ENCODE measurements at places on chromosomes 5 and 9. TPM values are rescaled to one million over a fixed set of nuclear protein-coding genes. Genes with fewer than 3 reads are reported as not detected.

- no peak for DNase-seq
Observed at GRCh38 chr5:1027631-1028441, 19.2 kb downstream of the NKD2 start.

DNA sequence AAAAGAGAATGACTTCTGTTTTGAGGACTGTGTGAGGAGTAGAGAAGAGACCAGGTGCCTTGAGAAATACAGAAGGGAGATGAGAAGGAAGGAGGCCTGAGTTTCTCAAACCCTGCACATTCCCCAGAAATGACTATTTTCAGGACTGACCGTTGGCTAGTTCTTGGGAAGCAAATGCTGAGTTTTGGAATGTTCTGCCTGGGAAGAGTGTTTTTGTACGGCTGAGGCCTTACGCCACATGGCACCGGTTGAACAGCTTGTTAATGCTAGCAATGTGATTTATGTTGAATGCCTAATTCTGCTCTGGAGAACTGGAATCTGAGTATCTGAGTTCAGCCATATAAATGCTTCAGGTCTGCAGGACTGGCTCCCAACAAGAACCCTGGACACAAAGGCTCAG is 152.7 kb upstream of the ADAMTS16 start:
- no peak for DNase-seq

- peak; percentile 79 for DNase-seq
Observed at GRCh38 chr9:121992571-121993212, 100.4 kb downstream of the TTLL11 start.

- no peak for DNase-seq
Observed at GRCh38 chr5:172849606-172850453, 15.8 kb downstream of the ERGIC1 start.

DNA sequence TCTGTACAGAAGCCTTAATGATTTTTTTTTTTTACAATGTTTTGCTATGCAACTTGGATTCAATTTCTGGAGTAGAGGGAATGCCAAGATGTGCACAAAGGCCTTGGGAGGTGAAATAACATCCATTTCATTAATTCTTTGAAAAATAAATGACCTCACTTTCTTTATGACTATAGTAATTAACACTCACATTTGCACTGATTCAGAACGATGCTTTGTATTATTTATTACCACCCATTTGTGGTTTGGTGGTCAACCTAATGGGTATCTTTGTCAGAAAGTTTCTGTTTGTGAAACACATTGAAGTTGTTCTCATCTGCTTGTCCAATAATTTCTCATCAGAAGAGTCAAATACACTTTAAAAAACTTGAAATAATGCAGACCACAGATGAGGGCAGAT is 169.3 kb downstream of the NTRK2 start:
- DNase-seq: no peak

DNA sequence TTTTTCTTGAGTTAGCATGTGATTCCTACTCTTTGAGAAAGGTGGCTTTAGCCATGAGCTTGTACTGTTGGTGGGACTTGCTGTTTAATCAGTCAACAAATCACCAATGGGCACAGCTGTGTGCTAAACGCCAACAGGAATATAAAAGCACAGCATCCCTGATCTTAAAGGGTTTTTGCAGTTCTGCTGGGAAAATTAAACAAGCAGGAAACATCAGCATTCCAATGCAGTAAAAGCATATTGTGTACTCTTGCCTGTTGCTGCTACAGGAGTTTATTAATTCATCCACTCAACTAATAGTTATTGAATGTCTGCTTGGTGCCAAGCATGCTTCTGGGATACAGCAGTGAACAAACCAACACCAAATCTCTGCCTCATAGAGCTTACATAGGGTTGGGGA is 27.4 kb upstream of the F2RL1 start:
- no peak for DNase-seq

The RMI1 gene
- polyA plus RNA-seq: 21.2 TPM

GRCh38 chr5:30832519-30832918 is 361.0 kb upstream of the CDH6 start:
- no peak for DNase-seq

- DNase-seq: no peak
Observed at GRCh38 chr9:87075537-87075936, 128.2 kb upstream of the GAS1 start.

The FRMPD1 gene
- 0.75 TPM for polyA plus RNA-seq

DNA sequence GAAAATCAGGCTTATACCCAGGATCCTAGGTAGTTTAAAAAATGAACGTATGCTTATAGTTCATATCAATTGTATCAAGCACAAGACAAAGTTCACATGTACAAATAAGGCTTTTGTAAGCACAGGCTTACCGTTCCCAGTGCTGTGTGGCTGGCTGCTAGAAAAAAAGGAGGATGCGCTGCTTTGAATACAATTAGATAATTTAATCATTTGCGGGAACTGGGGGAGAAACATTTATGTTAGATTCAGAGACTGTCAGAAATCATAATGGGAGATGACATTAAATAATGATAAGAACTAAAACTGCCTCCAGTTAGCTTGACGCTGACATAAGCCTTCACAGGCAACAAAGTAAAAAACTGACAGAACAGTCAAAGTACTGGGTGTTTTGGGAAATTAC is 93.2 kb downstream of the FNBP1 start:
- DNase-seq: no peak

GRCh38 chr9:72489986-72490385 is 31.4 kb upstream of the TMC1 start:
- no peak for DNase-seq

The HSPA5 gene
- polyA plus RNA-seq: 359 TPM

- peak; percentile 21 for DNase-seq
Observed at GRCh38 chr9:95425910-95426551, 90.7 kb downstream of the PTCH1 start.
